Fibroblast of upper back skin (primary cell): ENCODE measurements at places on chromosomes 3 and 15.

GRCh38 chr3:126556637-126557414, 1.9 kb downstream of the C3orf22 start:
- no peak for DNase-seq

DNA sequence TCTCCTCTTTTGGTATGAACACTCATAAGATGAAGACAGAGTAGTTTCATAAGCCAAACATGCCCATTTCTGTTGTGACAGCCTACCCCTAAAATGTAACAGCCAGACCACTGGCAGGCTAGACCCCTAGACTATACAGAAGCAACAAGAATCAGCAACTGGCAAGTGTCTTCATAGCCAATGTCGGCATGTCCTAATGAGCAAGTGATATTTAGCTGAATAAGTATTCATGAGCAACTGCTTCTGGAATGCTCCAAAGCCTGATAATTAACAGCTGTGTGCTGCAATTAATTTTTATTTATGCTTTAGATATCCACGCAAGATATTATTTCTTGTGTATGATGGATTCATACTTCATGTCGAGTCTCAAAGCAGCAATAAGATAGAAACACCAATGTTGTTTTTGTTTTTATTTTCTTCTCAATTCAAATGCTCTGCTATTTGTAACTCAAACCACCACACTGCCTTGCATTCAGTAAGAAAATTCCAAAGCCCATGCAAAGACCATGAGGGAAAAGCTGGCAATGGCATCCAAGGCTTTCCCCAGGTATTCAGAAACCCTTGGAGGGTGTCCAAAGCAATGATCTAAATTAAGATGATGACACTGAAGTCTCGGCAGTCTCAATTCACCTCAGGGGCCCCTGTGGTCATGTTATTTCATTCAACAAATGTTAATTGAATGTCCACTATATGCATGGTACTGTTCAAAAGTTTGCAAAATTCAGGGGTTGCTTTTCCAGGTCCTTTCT, 167.7 kb upstream of the NECTIN3 start:
- DNase-seq, result peak; percentile 47

DNA sequence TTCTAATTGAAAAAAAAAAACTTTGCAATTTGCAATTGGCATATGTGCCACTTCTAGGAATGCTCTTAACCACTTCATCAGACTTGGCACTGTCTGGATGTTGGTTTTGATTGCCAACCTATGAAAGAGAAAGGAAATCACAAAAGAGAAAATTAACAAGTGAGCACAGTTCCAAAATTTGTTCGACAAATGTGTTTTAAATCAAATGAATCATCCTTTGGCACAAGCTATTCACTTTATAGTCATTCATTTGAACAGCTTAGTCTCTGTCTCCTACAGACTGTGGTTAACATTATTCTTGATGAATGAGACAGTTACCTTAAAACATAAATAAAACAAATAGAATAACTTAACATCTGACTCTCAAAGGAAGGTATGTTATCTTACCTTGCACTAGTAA, 265.0 kb downstream of the EPHA3 start:
- peak; percentile 91 for DNase-seq

DNA sequence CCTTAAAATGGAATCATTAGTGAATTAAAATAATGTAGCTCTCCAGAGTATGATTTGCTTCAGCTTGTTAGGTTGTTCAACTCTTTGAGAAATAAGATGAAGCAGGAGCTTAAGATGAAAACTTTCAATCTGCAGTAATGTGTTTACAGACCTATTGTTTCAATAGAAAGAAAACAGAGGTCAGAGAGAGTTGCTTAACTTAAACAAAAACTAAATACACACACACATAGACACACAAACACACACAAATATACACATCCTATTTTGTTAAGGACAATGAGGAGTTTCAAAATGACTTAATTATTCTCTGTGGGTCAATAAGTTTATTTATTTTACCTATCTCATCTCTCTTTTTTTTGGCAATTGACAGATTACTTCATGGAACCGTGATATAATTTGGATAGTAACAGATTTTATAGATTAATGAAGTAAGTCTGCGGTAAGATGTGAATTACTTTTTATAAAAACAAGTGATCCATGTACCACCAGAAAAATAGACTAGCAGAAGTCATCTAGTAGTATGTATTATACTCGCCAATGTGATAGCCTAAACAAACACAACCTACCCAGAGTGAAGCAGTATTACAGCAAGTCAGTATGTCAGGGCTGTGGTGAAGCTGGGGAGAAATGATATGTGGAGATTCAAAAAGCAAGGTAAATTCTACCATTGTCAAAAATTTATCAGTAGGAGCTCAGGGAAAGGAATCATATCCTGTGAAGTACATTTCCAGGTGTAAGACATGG, 76.7 kb upstream of the DCBLD2 start:
- no peak for DNase-seq

DNA sequence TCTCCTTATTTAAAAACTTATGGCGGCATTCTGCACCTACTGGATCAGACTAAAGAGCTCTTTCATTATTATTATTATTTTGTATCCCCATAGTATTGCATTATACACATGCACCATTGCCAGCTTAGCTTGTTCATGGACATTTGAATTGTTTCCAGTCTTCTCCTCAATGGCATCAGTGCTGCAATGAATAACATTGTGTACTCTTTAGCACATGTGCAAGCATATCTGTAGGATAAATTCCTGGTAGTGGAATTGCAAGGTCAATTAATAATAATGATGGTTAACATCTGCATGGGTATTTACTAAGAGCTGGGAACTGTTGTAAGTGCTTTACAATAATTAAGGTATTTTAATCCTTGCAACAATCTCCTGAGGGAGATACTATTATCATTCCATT, 52.0 kb downstream of the AMOTL2 start:
- no peak for DNase-seq

GRCh38 chr15:60407415-60407805, 9.6 kb upstream of the ANXA2 start:
- DNase-seq, result peak; percentile 86

- no peak for DNase-seq
Observed at GRCh38 chr15:76359152-76359551, 22.6 kb downstream of the ISL2 start.
